NCI-H1930 (cell line): ENCODE measurements at places on chromosomes 11 and 22.

- no peak for DNase-seq
Measured at GRCh38 chr11:73464347-73464746, 88.1 kb downstream of the RELT start.

- no peak for DNase-seq
Measured at GRCh38 chr11:55732936-55733335, 40.3 kb upstream of the OR5D13 start.

- DNase-seq: no peak
Measured at GRCh38 chr11:67465189-67465510, 3.9 kb downstream of the TMEM134 start.

- DNase-seq: no peak
Measured at GRCh38 chr11:57904376-57904775, 119.3 kb upstream of the OR9Q1 start.

- DNase-seq: no peak
Measured at GRCh38 chr11:103877221-103877620, 159.2 kb upstream of the DDI1 start.

DNA sequence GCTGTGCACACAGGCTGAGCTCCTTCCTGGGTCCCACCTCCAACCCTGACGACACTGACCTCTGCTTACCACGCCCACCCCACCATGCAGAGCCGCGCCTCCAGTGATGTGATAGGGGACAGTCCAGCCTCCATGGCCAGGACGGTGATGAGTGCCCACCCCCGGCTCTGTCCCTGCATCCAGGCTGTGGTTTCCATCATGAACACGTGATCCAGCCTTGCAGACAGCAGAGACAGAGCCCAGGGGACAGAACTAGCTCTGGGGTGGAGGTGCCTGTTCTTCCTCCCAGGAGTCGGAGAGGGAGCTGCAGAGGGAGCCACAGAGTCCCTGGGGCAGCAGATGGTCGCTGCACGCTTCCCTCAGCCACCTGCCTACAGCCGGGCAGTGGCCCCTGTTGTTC, 42.6 kb upstream of the IGSF9B start:
- no peak for DNase-seq

DNA sequence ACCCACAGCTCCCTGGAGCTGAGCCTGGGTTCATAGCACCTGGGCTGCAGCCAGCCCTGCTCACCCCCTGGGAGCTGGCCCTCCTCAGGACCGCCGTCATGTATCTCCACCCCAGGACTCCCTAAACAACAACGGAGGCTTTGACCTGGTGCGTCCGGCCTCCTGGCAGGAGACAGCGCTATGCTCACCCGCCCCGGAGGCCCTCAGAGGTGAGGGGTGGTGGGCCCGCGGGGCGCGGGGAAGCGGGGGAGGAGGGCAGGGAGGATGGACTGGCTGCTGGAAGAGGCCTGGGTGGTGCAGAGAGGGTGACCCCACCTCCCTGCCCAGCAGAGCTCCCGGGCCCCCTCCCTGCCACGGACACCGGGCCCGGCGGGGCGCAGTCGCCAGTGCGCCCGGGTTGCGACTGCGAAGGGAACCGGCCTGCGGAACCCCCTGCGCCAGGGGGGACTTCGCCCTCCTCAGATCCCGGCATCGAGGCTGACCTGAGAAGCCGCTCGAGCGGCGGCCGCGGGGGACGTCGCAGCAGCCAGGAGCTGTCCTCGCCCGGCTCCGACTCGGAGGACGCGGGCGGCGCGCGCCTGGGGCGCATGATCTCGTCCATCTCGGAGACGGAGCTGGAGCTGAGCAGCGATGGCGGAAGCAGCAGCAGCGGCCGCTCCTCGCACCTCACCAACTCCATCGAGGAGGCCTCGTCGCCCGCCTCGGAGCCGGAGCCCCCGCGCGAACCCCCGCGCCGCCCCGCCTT, 3.1 kb downstream of the MAPK8IP2 start:
- no peak for DNase-seq

- DNase-seq: peak; percentile 66
Measured at GRCh38 chr11:1573903-1574237, 1.8 kb upstream of the DUSP8 start.

DNA sequence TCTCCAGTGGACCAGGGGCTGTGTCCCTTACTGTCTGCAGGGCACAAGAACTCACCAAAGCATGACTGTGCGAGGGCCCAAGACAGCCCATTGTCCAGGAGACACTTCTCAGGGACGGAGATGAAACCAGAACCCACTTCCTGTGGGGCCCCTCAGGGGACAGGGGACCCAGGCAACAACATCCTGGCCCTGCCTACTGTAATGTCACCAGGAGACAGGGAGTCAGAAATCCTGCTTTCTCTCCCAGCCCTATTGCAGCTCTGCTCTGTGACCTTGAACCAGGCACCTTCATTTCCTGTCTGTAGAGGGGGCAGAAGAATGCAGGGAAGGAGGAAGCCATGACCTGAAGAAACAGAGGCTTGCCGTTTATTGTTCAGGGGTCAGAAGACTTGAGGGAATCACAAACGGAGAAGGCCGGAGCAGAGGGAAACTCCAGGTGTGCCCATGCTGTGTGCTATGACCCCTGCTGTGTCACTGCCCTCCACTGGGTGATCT, 98.0 kb downstream of the NAT10 start:
- no peak for DNase-seq

DNA sequence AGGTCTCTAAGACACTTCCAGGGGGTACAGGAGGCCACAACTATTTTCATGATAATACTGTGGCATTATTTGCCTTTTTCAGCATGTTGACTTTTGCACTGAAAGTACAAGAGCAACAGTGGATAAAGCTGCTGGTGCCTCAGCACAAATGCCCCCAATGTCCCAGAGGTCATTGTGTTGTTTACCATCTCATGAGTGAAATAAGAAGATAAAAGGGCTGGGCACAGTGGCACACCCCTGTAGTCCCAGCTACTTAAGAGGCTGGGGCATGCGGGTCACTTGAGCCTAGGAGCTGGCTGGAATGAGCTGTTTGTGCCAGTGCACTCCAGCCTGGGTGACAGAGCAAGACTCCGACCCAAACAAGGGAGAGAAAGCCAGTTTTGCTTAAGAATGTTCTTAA, 72.6 kb upstream of the RAB1B start:
- DNase-seq: no peak

DNA sequence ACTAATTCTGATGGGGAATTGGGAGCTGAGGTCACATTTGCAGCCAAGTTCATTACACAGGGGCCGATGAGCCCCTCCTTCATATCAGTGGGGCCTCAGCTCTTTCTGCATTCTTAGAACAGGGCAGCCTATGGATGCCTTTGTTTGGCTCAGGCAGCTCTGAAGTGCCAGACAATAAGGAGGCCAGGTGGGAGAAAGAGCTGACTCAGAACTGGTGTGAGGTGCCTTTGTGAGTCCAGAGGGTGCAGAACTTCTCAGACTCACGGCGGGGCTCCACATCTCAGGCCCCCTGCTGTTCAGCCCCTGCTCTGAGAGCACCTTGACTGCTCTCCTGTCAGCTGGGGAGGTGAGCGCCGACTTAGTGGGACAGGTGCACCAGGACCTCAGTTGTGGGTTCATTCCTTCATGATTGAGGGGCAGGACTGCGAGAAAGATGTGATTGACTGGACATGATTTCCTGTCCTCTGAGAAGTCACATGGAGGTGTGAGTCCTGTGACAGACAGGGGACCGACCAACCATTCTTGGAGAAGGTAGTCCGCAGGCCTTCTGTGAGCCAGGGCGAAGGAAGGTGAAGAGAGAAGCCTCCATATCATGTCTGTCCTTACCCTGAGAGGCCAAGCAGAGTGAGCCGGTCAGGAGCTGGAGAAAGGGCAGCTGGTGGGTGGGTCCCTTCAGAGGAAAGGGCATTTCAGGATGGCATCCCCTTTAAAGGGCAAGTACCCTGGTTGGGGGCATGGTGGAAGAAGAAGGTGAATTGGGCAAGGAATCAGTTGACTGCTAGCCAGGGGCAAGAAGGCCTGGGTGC, 245.0 kb upstream of the TBCEL start:
- DNase-seq: no peak

GRCh38 chr11:47355283-47356128, 3.0 kb upstream of the MYBPC3 start:
- DNase-seq: peak; percentile 96

GRCh38 chr22:25366876-25367466, 147.5 kb downstream of the CRYBB2 start:
- no peak for DNase-seq

- no peak for DNase-seq
Measured at GRCh38 chr11:43243927-43244326, 67.9 kb upstream of the API5 start.

DNA sequence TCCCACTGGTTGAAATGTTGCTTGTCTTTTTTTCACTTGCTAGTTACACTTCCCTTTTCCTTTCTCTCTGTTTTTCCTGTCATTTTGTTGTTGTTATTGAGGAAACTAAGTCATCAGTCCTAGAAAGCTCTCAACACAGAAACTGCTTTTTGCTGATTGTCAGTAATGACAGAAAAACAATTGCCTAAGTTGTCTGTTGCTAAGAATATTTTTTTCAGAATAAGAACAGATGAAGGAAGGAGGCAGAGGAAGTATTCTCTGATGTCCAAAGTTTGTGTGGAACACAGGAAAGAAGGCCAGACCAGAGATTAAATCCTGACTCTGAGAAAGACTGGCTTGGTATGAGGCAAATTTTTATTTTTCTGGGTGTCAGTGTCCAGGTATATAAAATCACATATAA, 163.3 kb downstream of the CASP12 start:
- DNase-seq: no peak

DNA sequence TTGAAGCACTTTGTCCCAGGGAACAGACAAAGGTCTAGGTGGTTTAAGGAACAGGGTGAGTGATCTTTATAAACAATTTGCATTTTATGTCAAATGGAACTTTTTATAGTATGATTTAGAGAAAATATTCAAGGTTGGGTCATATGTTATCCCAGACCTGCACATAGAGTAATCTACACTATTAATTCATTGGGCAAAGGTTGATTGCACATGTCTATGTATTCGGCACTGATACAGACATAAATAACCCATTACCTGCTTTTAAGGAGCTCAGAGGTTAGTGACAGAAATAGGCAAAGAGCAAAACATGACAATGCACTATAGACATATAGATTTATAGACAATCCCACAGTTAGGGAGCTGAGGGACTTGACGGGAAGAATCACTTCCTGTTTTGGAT, 141.5 kb upstream of the UBASH3B start:
- no peak for DNase-seq

- no peak for DNase-seq
Measured at GRCh38 chr11:123439616-123440015, 9.5 kb downstream of the GRAMD1B start.

DNA sequence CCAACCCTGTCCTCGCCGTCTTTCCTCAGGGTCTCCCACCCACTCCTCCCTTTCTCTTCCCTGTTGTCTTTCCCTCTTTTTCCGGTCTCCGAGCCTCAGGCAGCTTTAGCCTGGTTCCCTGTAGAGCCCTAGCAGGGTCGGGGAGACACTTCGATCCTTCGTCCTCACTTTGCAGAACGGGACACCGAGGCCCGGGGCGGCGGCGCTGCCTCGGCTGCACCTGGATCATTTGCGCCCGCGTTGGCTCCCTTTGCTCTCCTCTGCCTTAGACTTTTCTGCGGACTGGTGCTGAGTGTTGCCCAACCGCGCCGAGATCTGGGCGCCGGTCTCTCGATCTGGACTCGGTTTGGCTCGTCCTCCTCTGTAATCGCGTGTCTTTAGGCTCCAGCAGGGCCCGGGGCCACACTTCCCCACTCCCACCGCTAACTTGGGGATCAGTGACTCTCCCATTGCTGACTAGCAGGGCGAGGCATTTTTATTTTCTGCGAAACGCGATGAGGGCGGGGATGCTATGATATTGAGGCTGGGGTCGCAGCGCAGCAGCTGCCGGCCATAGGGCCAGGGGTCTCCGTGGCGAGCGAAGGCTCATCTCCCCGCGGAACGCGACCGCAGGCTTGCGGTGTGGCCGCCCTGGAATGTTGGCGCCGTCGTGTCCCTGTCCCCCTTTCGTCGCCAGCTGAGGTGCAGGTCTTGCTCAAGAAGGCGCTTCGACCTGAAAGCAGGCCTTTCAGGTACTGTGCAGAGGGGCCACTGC, 1.6 kb upstream of the E2F8 start:
- DNase-seq: no peak

GRCh38 chr11:13692172-13692571, 23.7 kb downstream of the FAR1 start:
- DNase-seq: no peak

GRCh38 chr11:118153516-118153915, 893 bp upstream of the SCN4B start:
- no peak for DNase-seq

- DNase-seq: no peak
Measured at GRCh38 chr11:7520011-7520942, 6.5 kb downstream of the PPFIBP2 start.

GRCh38 chr11:131609337-131609736, 238.9 kb downstream of the NTM start:
- DNase-seq: no peak

DNA sequence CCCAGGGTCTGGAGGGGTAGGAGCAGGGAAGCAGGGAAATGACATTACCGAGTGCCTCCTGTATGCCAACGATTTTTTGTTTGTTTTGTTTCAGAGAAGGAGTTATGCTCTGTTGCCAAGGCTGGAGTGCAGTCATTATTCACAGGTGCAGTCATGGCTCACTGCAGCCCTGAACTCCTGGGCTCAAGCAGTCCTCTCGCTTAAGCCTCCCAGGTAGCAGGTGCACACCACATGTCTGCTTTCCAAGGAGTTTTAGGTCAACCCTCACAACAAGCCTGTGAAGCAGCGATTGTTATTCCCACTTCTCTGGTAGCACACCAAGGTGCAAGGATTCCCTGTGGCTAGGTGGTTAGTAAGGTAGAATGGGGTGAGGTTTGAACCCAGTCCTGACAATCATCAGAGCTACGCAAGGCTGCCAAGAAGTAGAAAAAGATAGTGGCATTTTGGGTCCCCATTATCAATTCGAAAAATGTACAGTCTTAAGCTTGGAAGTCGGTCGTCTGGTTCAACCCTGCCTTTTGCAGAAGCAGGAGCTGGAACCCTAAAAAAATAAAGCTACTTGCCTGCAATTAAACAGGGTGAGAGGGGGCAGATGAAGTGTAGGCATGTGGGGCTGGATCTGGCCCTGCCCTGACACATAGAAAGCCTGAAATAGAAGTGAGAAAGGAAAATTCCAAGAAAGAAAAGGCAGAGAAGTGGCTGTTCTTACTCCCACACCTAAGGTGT, 9.1 kb downstream of the UCP3 start:
- DNase-seq: no peak
